ENCODE measurements at places on chromosomes 6 and 20.

DNA sequence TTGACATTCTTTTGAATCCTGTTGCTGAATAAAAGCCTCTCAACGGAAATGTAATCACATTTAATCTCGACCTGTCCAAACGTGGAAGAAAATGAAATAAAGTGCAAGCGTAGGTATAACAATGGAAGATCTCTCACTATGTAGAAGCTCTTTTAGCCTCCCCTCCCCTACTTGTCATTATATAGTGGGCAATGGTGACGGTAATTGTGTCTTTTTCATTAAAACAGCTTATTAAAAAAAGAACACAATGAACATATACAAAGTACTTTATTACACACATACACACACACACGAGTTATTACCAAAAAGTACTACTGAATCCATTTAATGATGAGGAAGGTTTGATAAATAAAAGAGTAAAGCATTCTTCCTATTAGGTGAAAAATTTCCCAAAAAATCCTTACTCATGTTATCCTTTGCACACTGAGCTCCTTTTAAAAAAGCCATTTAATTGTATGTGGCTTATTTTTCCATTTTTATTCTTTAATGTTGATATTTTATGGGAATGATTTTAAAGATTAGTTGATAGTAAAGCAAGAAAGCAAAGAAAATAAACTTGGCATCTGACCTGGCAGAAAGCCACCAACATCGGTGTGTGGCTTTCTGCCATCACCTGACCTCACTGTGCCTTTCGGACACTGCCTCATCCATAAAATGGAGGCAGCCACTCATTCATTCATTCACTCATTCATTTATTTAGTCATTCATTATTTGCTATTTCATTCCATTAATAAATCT, 493 bp upstream of the SGK1 start:
- no peak for DNase-seq

GRCh38 chr6:146602526-146602925, 3.8 kb downstream of the ADGB start:
- DNase-seq, result no peak

- no peak for DNase-seq
Observed at GRCh38 chr20:59660471-59660870, 56.1 kb downstream of the PHACTR3 start.

DNA sequence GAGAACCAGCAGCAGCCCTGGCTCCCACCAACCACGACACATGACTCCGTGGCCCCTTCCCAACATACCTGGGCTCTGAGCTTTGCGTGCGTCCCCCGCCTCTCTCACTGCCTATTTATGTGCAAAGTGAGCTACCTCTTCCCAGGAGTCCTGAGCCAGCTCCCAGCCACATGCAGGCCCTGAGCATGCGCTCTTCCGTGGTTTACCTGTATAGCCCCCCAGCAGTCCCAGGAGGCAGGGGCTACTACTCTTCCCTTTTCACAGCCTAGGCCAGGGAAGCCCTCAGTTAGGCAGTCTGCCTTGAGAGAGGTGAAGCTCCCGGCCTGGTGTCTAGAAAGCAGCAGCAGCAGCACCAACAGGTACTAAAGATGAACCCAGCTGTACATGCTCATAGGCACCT, 114.8 kb upstream of the CDYL start:
- no peak for DNase-seq

- DNase-seq, result no peak
Observed at GRCh38 chr6:104286641-104287040, 573.1 kb downstream of the HACE1 start.

- no peak for DNase-seq
Observed at GRCh38 chr6:33315793-33316602, 1.5 kb downstream of the ZBTB22 start.

DNA sequence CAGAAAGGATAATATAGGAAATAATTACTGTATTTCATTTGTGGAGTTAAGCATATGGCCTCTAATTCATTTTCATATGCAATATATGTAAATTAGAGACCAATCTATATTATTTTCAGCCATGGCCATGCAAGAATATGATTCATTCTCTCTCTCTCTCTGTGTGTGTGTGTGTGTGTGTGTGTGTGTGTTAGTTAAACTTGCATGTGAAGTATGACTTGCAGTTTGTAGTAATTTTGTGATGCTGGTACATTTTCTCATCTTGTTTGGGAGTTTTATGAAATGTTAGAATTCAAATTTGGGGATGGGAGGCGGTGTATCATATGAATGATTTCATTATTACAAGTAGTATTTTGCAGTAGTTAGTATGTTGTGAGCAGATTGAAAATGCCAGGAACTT, 74.8 kb downstream of the JARID2 start:
- no peak for DNase-seq

DNA sequence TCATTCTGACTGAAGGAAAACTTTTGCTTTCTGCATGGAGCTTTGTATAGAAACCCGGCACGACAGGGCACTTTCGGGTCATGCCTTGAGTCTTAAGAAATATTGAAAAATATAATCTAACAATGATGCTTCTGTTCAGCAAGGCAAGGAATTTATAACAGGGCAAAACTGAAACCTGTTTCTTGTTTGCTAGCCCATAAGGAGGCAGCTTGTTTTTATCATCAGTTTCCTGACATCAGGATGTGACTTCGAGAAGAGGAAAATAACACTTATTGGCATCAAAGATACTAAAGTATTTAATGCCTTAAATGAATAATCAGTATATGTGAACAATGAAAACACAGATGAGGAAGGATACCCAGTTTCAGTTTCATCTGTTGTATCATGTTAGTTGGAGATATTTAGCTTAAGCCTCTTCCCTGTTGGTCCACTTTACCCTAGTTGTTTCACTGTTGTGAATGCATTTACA, 146.5 kb downstream of the CDKAL1 start:
- DNase-seq, result no peak

DNA sequence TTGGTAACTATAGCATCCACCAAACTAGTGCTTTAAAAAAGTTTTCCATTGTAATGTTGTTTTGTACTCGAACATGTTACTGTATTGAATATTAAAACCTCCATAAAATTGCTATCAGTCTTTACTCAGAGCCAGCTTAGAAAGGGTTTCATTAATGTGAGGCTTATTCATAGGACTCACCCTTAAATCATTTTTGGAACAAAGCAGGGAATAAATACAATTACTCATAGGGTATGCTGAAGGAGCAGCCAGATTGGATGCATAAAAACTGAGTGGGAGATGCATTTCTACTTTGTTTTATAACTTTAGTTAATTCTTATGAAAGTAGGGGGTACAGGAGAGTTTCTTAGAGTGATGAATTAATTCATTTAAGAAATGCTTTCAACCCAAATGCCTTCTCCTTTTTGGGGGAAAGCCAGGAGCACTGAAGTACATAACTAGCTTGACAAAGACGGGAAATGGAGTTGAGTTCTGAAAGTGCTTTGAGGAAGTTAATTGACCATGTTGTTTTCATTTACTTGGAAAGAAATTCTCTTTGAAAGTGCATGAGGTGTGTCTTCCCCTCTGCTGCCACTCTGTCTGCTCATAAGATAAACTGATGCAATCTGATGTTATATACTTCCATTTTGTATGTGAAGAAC, 90.3 kb downstream of the RNF144B start:
- DNase-seq, result no peak

DNA sequence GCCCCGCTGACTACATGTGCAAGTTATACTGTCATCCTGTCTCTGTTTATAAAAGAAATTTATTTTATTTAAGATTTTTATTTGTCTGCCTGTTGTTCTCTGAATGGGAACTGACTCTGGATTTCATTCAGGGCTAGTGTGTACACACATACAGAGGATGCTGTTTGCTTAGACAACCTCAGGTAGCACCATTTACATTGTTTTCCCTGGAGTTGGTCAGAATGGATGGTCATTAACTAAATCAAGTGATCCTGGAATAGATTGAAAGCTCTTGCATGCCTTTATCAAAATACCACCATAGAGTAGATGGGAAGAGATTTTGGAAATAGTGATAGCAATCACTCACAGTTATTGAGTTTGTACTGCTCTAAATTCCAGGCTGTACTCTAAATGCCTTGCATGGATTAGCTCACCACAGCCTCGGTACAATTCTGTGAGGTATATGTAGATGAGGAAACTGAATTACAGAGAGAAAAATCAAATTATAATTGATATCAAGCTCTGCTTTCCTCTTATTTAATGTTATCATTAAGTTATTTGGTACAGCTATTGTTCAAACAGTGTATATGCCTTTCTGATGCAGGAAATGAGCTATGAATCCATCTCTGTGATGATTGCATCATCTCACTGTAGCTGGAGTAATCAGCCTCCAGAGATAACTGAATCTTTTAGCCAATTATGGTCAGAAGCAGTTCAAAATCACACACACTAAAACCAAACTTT, 51.9 kb downstream of the RNF217 start:
- DNase-seq, result peak; percentile 4

- no peak for DNase-seq
Observed at GRCh38 chr6:136251394-136251793, 1.3 kb upstream of the MTFR2 start.

GRCh38 chr6:27940766-27941165, 16.3 kb upstream of the OR2B6 start:
- DNase-seq, result no peak

DNA sequence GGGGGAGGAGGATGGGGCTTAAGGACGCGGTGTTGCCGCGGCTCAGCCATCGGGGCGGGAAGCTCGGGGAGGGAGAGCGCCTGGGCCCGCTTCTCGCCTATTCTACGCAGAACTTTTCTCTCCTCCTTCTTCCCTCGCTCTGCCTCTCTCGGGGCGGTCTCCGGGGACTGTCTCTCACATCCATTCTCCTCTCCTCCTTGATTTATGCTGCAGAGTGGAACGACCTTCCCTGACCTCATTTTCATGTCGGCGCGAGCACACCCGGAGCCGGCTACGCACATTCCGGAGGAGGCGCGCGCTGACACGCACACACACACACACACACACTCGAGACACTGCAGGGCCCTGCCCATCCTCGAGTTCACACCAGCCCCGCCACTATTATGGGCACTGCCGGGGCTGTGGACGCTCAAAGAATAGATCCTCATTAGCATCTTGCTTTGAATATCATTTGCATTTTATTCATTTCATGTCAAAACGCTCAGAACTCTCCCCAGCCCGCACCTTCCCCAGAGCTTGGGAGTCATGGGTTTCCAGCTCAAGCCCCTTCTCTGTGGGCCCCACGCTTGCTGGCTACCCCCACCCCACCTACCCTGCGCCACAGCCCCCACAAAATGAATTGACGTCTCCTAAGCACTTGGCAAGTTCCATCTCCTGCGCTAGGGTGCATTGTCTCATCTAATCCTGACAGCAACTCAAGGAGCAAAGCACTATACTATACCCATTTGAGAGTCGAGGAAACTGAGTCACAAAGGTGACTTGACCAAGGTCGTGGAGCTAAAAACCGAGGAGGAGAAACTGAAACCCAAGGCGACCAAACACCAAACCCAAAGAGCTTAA, 36.8 kb downstream of the NCR2 start:
- DNase-seq, result no peak

GRCh38 chr6:132937466-132937906, 123.1 kb downstream of the RPS12 start:
- peak; percentile 7 for DNase-seq

DNA sequence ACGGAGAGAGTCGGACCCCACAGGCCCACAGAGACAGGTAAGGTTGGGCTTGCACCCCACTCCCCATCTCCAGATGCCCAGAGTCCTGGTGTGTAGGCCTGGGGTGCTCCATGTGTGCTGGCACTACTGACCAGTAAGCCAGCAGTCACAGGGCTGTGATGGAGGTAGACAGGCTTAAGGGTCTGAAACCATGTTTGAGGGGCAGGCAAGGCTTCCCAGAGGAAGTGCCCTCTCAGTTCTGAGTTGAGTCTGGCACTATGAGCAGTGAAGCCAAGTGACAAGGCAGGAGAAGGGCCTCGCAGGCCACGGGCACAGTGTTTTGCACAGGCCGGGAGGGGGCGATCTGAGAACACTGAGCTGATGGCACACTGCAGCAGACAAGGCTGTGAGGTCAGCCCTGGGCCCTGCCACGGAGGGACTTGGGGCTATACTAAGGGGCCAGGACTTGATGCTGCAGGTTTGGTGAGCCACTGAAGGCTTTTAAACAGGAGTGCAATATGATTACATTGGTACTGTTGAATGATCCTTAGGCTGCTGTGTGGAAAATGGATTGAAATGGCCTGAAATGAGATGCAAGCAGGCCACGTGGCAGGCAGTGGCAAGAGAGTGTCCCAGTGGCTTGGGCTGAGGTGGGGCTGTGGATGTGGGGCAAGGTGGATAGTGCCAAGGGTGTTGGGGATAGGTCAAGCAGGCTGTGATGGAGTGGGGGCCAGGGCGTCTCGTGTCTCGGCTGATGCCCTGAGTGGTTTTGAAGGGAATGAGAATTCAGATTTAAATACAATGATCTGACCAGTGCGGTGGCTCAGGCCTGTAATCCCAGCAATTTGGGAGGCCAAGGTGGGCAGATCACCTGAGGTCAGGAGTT, 20.3 kb downstream of the TTBK1 start:
- DNase-seq, result no peak

- DNase-seq, result no peak
Observed at GRCh38 chr20:48772183-48772976, 55.4 kb downstream of the PREX1 start.

- no peak for DNase-seq
Observed at GRCh38 chr6:26272171-26272637, 92.8 kb upstream of the BTN3A2 start.

DNA sequence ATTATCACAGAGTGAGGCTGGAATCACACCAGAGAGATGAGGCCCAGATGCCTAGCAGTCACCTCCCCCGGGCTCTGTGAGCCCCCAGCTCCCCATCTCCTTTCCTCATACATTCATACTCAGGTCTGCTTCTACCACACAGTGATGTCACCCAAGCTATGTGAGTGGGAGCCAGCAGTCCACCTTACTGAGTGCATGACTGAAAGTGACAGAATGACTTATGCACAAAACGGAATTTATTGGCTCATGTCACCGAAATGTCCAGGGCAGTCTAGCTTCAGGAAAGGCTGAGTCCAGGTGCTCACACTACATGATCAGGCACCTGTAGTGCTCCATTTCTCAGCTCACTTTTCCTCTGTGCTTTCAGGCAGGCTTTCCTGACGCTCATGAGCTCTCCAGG, 36.7 kb upstream of the CCN6 start:
- DNase-seq, result no peak

GRCh38 chr20:36573103-36573797, at the start of gene TGIF2:
TGIF2 (plus strand) TSS chr20:36573597; CDS start chr20:36578775, 5,178 bp downstream.
- DNase-seq, result no peak

GRCh38 chr6:51868591-51869355, 218.6 kb downstream of the PKHD1 start:
- DNase-seq, result no peak

DNA sequence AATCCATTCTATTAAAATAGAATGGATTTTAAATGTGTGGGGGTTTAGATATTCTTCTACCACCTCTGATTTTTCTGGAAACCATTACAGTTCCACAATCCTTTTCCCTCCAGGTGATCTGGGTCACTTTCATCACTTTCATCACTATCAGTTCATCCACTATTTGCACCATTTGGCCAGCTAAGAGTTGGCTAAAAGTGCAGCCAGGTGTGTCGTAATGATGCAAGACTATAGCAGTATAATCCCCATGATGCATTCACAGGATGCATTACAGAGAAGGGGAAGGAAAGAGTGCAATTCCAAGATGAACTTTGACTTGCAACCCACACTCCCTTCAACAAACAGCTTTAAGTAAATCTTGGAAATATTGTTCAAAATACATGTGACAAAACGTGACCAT, 4.9 kb downstream of the FUCA2 start:
- DNase-seq, result no peak

Measured in glomerular endothelial cell (primary cell).